Stimulated activated CD4-positive, alpha-beta T cell treated with anti-CD3 and anti-CD28 coated beads, TNF-alpha, amount 100 ng/mL, for 1 hour (primary cell): ENCODE measurements at places on chromosomes 2 and 18.

DNA sequence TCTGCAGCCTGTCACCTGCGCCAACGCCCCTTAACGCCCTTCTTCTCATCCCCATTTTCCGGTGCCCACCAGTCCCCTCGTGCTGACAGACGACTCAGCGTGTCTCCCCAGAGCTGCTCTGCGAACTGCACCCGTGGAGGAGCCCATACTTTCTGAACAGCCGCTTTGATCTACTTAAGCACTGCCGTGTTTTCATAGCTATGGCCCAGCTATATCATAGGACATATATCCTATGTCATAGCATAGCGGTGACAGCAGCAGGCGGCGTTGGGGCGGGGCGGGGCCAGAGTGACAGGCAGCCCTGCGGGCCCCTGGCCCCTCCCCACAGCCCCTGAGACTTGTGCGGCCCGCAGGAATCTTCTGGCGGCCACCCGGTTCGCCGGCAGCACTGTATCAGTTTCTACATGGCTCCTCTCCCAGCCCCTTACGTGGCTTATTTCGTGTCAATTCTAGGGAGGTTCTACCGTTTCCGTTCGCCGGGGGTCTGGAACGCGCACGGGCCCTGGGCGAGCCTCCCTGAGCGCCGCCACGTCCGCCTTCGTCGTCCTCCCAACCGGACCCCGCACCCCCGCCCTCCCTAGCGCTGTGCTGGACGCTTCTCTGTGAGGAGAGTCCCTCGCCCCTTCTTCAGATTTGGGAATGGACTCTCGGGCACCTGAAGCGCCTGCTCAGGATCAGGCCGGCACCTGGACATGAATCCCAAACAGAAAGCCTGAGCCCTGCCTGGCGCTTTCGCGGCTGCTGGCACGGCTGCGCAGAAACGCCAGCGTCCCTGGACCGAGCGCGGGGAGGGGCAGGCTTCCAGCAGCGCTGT, 35.4 kb downstream of the PTPN18 start:
- DNase-seq: no peak

- DNase-seq: no peak
Observed at GRCh38 chr2:172977270-172978062, 98.2 kb upstream of the MAP3K20 start.

DNA sequence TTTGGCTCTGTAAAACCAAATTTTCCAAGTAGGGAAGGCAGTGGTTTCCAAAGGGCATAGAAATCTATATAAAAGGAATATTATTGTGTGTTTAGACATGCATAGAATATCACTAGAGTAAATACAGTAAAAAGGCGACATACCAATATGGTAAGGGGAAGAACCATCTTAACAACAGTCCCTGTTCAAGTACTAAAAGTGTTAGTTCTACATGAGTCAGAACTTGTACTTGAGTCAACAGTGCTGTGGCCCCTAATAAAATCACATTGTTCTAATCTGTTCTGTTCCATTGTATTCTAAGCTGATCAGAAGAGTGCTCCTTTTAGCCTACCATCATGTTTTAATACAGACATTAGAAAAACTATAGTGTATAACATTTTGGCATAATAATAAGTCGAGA, 36.1 kb upstream of the TNFRSF11A start:
- DNase-seq: no peak

- no peak for DNase-seq
Observed at GRCh38 chr2:176686328-176686727, 417.1 kb downstream of the MTX2 start.

DNA sequence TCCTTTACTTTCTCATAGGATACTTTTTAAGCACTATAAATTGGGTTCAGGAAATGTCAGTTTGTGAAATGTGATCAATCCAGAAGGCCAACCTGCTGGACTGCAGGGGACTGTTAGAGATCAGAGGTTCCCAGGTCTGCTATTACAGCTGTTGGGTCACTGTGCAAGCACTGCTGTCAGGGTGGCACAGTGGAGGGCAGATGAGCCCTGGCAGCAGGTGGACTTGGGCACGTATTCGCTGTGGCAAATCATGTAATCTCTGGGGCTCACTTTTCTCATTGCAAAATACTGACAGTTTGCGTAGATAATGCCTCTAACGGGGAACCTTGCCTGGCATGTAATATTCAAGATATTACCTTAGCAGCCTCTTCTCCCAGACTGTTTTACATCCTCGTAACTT, 18.1 kb downstream of the RAB31 start:
- DNase-seq: no peak

- DNase-seq: no peak
Observed at GRCh38 chr2:234994438-234995321, 42.9 kb downstream of the SH3BP4 start.

DNA sequence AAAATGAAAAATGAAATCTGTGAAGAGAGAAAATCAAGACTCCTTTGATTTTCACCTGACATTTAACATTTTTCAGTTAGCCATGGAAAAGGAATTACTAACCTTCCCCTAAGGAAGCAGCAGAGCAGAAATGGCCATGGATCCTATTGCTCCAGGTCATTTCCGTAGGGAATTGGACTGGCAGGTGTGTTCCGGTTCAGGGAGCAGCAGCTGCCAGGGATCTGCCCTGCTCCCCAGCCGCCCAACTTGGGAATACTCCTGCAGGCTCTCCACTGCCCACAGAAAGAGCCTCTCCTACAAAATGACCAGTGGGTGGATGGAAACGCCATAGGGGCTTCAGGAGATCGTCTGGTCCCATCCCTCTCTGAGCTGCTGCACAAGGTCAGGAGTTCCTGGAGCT, 86.0 kb upstream of the MAPK4 start:
- DNase-seq: no peak

- DNase-seq: no peak
Observed at GRCh38 chr2:223908304-223908998, 36.7 kb downstream of the WDFY1 start.

GRCh38 chr2:60546756-60547420, 6.6 kb downstream of the BCL11A start:
- no peak for DNase-seq
